ENCODE measurements at places on chromosomes 16 and 17.

GRCh38 chr17:21039839-21040575, 2.8 kb downstream of the USP22 start:
- DNase-seq, result peak; percentile 59

GRCh38 chr17:38800237-38800760, 943 bp upstream of the PIP4K2B start:
- DNase-seq, result no peak

DNA sequence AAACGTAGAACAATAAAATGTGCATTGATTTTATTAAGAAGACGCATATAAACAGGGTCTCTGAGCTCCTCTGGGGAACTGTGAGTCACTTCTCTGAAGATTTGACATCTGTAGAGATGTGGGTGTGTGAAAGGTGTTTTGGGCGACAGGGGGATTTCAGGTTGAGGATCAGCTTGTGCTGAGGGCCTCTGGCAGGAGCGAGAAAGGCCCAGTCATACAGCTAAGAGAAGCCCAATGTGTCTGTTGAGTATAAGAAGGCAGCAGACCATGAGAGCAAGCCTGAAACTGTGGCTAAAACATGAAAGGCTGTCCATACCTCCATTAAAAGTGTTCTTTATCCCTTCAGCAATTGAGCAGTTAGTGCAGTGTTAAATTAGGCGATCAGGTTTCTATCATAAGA, 406.5 kb upstream of the MON1B start:
- DNase-seq, result no peak

- no peak for DNase-seq
Measured at GRCh38 chr16:30700491-30700890, 1.5 kb downstream of the SRCAP start.

- no peak for DNase-seq
Measured at GRCh38 chr16:56700195-56700594, 17.9 kb downstream of the MT1X start.

DNA sequence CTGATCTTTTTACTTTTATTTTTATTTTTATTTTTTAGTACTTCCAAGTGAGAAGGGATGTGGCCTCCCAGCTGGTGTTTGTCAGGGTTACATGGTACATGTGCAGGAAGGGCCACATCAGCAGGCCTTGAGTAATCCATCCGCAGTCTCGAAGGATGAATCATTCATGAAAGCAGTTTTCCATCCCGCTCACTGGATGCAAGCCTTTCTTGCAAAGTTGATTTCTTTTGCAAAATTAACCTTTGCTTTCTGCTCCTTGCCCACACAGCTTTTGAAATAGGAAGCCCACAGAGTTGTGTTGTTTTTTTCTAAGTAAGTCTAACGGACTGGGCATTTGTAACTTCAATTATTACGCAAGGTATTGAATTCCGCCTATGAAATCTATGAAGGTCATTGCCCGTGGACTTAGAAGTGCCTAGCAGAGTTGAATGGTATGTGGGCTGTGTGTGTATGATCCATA, 157.4 kb downstream of the PRKCA start:
- DNase-seq, result peak; percentile 88

GRCh38 chr16:53201900-53202299, 147.1 kb downstream of the CHD9 start:
- DNase-seq, result no peak

GRCh38 chr17:62722625-62723024, 85.5 kb downstream of the MARCHF10 start:
- DNase-seq, result no peak

GRCh38 chr16:3059041-3059722, 6.3 kb upstream of the IL32 start:
- peak; percentile 87 for DNase-seq

DNA sequence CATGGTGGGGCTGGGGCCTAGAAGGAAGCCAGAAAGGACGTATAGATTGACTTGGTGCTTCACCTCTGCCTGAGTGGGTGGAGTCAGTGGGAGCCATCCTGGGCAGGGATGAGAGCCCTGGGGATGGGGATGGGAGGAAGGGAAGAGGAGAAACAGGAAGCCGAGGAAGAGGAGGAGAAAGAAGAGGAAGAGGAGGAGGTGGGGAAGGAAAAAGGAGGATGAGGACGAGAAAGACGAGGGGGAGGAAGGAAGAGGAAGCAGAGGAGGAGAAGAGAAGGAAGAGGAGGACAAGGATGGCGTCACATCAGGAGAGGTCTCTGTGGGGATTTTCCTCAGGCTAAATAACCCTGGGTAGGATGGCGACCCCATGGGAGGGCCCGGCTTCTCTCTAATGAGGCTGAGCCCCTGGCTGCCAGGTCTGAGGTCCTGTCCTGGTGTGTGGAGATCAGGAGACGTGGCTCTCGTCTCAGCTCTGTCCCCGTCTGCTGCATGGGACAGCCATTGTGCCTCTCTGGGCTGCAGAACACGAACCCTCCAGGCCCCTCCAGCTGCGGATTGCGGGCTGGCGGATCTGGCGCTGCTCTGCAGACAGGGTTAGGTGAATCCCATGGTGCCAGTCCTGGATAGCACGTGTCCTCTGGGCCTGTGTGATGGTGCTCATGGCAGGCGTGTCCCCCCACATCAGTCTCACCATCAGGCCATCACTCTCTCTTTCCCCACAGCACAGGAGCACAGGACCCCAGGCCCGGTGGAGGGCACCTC, 35.5 kb upstream of the MTSS2 start:
- DNase-seq, result no peak

GRCh38 chr17:75693500-75694481, 26.7 kb downstream of the SAP30BP start:
- peak; percentile 63 for DNase-seq

DNA sequence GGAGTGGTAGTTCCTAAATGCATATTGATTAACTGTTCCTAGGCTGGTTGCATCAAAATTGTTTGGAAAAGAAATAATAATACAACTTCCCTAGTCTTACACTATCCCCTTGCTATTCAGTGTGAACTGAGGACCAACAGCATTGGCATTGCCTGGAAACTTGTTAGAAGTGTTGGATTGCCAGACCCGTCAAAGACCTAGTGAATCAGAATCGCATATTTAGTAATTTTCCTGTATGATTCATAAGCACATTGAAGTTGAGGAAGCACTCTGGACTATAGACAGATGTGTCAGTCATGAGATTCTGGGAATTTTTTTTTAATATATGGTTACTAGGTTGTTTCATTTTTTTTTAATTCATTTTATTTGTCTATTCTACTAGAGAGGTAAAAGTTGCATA, 34.7 kb upstream of the KCNJ16 start:
- DNase-seq, result peak; percentile 41

GRCh38 chr16:1156055-1156982, 3.4 kb downstream of the CACNA1H start:
- DNase-seq, result no peak

DNA sequence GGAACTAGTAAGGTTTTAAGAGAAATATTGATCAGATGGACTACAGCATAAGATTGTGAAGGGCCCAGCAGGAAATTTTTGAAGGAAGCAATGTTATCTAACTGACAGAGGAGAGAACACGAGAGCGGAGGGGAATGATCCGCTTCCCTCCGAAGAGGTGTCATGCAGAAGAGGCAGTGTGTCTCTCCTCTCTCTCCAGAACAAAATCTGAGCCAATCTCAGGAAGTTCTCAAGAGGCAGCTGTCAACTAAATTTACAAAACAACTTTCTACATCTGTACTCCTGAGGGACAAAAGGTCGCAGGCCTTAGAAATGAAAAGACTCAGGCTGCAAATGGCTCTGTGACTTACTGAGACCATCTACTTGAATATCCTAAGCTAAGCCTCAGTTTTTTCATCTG, 224.6 kb upstream of the CDH5 start:
- DNase-seq, result no peak

DNA sequence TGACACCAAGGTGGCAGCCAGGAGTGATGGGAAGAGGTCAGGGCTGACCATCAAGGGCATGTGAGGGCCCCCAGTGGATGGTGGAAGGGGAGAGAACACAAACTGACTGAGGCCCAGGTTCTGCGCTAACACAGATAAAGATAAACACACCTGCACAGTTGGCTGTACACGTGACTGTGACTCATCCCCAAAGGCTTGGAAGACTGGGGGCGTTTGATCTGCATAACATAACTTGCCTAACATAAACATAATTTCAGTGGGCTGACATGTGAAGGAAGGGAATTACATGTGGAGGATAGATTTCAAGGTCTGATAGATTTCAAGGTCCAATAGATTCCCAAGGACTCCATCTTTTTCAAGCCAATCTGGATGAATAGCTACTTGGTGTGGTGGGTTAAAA, 100.9 kb upstream of the TNRC6C start:
- peak; percentile 44 for DNase-seq

Measured in RWPE1 (cell line).